ENCODE measurements at places on chromosomes 13 and 19. TPM values are rescaled to one million over a fixed set of nuclear protein-coding genes. Genes with fewer than 3 reads are reported as not detected.

STARD13 gene
- 3.8 TPM for total RNA-seq

KLK15 gene
- total RNA-seq: not detected

ANKRD24 gene
- total RNA-seq: 0.20 TPM

TMEM59L gene
- 3.9 TPM for total RNA-seq

ERFL gene
- not detected for total RNA-seq

TRPC4 gene
- total RNA-seq: 1.2 TPM

PEG3 gene
- total RNA-seq: not detected

Measured in NCI-H460 (cell line).